ENCODE measurements at places on chromosomes 11 and 22. TPM values are rescaled to one million over a fixed set of nuclear protein-coding genes. Genes with fewer than 3 reads are reported as not detected.
A peak's percentile ranks its signal among the peaks of the same experiment; 100 is the strongest.

Gene PRR33
- not detected for total RNA-seq

Gene NXPE2
- 0.66 TPM for total RNA-seq

Gene SAA4
- total RNA-seq, result not detected

Gene PATE4
- not detected for total RNA-seq

Gene KCNA4
- 1.6 TPM for total RNA-seq

Gene C11orf87
- 0.05 TPM for total RNA-seq

- H3K27me3 ChIP-seq, result no peaks in the 10 kb centered on the region
- no peak overlapping the region for H3K4me3 ChIP-seq
- H3K36me3 ChIP-seq, result no peaks in the 10 kb centered on the region
- no peak for DNase-seq
- H3K4me1 ChIP-seq, result no peaks in the 10 kb centered on the region
- no peak overlapping the region for H3K27ac ChIP-seq
These were observed 85.5 kb downstream of the ENTHD1 start for GRCh38 chr22:39808081-39808480.

DNA sequence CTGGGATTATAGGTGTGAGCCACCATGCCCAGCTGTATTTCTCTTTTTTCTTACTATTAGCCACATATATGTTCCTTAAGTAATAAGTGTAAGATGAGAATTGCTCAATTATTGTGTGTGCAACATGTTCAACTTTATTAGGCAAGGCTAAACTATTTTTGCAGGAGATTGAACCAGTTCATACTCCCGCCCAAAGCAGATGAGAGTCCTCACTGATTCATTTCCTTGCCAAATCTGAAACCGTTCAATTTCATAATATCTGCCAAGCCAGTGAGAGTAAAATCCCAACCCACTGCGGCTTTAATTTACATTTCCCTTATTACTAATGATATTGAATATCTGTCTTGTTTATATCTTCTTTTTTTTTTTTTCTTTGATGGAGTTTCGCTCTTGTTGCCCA, 48.4 kb downstream of the KCNJ4 start:
- no peak for DNase-seq
- no peaks in the 10 kb centered on the region for H3K27me3 ChIP-seq
- H3K4me3 ChIP-seq, result no peak overlapping the region
- H3K4me1 ChIP-seq, result no peaks in the 10 kb centered on the region

DNA sequence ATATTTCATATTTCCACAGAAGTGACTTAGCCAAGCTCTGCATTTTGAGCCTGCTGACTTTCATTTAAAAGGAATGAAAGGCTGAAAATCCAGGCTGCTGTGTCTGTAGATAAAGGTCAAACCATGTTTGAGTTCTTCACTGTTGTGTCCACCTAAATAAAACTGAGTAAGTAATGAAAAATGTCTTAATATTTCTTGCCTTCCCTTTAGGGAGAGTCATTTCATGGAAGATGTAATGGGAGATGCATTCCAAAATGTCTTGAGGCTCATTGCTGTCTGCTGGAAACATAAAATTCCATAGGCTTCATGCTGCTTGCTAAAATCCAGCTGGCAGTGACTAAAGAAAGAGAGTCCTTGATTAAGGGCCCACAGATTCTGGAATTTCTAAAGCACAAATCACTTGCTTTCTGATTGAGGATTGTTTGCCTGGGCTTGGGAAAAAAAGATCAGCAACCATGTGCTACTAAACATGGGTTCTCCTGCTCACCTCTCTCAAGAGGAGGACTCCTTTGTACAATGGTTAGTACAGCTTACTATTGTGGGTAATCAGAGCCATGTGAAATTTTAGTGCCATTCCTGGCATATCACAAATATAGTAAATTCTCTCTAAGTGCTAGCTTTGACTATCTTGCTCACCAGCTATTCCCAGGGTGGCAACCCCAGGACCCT, 56.9 kb downstream of the PANX1 start:
- DNase-seq, result no peak
- no peak overlapping the region for H3K4me3 ChIP-seq
- no peak overlapping the region for H3K27ac ChIP-seq
- no peaks in the 10 kb centered on the region for H3K36me3 ChIP-seq
- no peaks in the 10 kb centered on the region for H3K27me3 ChIP-seq
- H3K4me1 ChIP-seq, result no peaks in the 10 kb centered on the region

- no peaks in the 10 kb centered on the region for H3K27me3 ChIP-seq
- no peak overlapping the region for H3K27ac ChIP-seq
- DNase-seq, result no peak
These were observed 72.3 kb upstream of the GRK3 start for GRCh38 chr22:25492162-25492561.

GRCh38 chr11:534396-535209, 773 bp downstream of the HRAS start:
- H3K36me3 ChIP-seq, result no peaks in the 10 kb centered on the region
- H3K4me1 ChIP-seq, result peaks cover 11% of the 10 kb centered on the region
- H3K4me3 ChIP-seq, result peak overlapping the region; percentile 72
- DNase-seq, result peak; percentile 64

GRCh38 chr11:1162491-1163311, 4.9 kb downstream of the MUC5AC start:
- H3K4me1 ChIP-seq, result no peaks in the 10 kb centered on the region
- H3K36me3 ChIP-seq, result no peaks in the 10 kb centered on the region
- no peaks in the 10 kb centered on the region for H3K27me3 ChIP-seq
- DNase-seq, result no peak

DNA sequence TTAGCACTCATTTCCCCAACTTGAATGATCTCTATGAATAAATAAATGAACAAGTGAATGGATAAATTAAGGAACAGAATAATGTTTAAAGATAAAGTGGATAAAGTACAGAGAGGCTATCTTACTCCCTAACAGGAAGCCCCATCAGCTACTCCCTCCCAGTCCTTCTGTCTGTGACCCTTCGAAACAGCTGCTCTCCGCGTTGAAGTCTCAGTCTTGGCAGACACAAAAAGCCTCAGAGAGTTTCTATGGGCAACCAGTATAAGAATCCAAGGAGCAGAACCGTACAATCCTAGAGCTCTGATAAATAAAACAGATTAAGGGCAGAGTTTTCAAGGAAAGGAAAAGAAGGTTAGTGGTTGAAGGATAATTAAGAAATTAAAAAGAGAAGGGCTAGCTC, 35.0 kb downstream of the GUCY1A2 start:
- no peak for DNase-seq
- no peaks in the 10 kb centered on the region for H3K27me3 ChIP-seq
- no peak overlapping the region for H3K27ac ChIP-seq
- H3K36me3 ChIP-seq, result no peaks in the 10 kb centered on the region

GRCh38 chr22:35649026-35649553, 844 bp downstream of the APOL6 start:
- H3K36me3 ChIP-seq, result no peaks in the 10 kb centered on the region
- peaks cover 27% of the 10 kb centered on the region for H3K4me1 ChIP-seq
- H3K4me3 ChIP-seq, result peak overlapping the region; percentile 82
- H3K27me3 ChIP-seq, result no peaks in the 10 kb centered on the region
- peak overlapping the region; percentile 31 for H3K27ac ChIP-seq

DNA sequence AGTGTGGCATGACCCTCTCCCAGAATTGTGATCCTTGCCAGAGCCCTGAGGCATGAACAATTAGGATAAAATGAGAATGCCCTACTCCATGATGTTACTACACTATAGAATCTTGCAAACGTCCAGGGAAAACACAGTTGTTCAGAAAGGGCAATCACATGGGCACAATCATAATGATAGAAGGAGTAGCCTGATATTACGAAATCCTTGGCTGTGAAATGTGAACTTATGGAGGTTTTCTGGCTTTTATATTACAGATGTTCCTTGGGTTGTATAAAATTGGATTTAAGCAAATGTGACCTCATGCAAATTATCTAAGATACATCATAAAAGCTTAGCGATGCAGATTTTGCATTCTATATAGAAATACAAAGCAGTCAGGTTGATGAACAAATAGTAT, 29.4 kb upstream of the TPH1 start:
- H3K27ac ChIP-seq, result no peak overlapping the region
- DNase-seq, result no peak
- H3K27me3 ChIP-seq, result no peaks in the 10 kb centered on the region
- no peaks in the 10 kb centered on the region for H3K36me3 ChIP-seq
- no peaks in the 10 kb centered on the region for H3K4me1 ChIP-seq
- no peak overlapping the region for H3K4me3 ChIP-seq

DNA sequence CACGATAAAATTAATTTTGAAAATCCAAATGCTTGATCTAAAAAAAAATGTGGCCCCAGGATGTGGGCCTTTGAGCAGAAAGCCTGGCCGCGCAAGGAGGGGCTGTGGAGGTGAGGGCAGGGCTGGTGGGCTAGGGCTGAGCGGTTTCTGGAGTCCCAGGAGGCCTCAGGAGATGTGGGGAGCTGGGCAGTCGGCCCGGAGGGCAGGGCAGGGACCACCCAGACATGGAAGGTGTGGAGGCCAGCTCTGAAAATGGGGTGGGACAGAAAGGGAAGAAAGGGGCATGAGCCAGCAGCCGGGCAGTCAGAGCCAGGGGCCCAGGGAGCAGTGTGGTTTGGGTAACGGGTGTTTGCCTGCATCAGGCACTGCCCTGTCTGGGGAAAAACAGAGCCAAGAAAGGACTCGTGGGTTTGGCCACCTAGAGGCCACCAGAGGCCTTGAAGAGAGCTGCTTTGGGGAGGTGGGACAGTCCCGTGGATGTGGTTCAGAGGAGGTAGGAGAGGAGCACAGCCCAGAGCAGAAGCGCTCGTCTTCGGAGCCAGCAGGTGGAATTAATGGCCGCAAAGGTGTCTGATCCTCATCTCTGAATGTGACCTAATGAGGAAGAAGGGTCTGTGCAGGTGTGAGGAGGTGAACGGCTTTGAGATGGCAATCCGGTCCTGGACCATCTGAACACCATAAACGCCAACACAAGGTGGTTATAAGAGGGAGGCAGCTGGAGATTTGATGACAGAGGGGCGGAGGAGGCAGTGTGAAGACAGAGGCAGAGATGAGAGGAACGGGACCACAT, 50.2 kb downstream of the IGF2 start:
- H3K4me3 ChIP-seq, result no peak overlapping the region
- peaks cover 2% of the 10 kb centered on the region for H3K4me1 ChIP-seq
- H3K27ac ChIP-seq, result no peak overlapping the region
- H3K36me3 ChIP-seq, result no peaks in the 10 kb centered on the region

DNA sequence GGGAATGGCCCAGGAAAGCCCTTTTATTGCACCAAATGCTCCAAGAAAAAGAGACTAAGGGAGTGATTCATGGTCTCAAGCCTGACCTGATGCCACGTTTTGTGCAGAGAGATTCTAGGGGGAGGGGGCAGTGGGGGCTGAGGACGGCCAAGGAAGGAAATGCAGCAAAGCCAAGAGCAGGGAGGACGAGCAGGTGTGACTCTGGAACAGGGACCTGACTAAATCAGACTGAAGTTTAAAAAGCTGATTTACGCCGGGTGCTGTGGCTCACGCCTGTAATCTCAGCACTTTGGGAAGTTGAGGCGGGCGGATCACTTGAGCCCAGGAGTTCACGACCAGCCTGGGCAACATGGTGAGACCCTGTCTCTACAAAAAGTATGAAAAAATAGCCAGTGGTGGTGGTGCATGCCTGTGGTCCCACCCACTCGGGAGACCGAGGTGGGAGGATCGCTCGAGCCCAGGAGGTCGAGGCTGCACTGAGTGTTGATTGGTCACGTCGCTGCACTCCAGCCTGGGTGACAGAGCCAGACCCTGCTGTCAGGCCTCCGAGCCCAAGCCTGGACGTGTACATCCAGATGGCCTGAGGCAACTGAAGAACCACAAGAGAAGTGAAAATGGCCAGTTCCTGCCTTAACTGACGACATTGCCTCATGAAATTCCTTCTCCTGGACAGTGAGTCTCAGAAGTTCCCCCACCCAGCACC, 10.8 kb upstream of the IFITM3 start:
- H3K4me1 ChIP-seq, result peaks cover 20% of the 10 kb centered on the region
- H3K27ac ChIP-seq, result no peak overlapping the region
- H3K36me3 ChIP-seq, result no peaks in the 10 kb centered on the region
- DNase-seq, result peak; percentile 15

DNA sequence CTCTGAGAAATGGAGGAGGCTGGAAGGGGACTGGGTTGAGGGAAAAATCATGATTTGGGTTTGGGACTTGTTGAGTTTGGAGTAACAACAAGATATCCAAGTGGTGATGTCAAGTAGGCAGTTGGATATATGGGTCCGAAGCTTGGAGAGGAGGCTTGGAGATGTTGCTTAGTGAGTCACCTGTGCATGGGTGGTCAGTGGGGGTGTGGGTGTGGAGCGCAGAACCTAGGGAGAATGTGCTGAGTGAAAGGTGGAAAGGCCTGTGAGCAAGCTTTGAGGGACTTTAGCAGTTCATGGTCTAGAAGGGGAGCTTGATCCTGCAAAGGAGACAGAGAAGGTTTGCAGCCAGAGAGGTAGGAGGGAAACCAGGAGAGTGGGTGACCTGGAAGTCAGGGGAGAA, 38.2 kb downstream of the PRDM11 start:
- H3K4me3 ChIP-seq, result no peak overlapping the region
- H3K27ac ChIP-seq, result no peak overlapping the region
- H3K4me1 ChIP-seq, result peaks cover 12% of the 10 kb centered on the region
- H3K27me3 ChIP-seq, result no peaks in the 10 kb centered on the region

- peaks cover 6% of the 10 kb centered on the region for H3K4me1 ChIP-seq
- H3K27ac ChIP-seq, result no peak overlapping the region
- H3K27me3 ChIP-seq, result no peaks in the 10 kb centered on the region
- H3K4me3 ChIP-seq, result no peak overlapping the region
These were observed 3.9 kb upstream of the NDUFS8 start for GRCh38 chr11:68026391-68027105.

DNA sequence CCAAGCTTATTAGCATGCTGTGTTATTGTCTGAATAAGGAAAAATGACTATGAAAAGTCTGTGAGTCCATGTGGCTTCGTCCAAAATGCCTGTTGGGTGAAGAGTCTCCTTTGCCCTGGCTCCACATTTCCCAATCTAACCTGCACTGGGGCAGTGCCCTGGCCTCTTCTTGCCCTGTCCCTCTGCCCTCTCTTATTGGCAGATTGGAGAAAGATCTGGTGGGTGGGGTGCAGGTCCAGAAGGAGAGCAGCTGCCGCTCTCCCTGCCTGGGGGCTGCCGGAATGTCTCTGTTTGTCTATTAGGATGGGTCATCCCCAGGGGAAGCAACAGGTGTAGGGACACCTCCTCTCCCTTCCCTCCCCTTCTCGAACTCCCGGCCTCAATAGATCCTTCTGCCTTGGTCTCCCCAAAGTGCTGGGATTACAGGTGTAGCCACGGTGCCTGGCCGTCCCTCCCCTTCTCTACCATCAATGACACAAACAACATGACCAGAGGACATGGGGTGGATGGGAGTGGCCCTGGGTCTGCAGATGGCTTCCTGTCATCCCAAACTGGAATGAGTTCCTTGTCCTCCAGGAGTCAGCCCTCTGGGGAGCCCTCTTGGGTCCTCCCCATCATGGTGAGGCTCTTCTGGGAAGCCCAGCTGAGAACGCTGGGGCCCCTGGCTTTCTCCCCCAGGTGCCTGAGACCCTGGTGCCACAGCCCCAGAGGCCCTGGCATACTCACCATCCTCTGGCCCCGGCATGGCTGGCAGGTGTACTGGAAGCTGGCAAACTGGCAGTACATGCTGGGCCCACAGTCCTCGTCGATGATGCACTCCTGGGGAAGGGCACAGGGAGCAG, 40.5 kb downstream of the DKK3 start:
- H3K4me1 ChIP-seq, result peaks cover 9% of the 10 kb centered on the region
- DNase-seq, result no peak
- H3K27ac ChIP-seq, result no peak overlapping the region
- no peaks in the 10 kb centered on the region for H3K36me3 ChIP-seq
- no peak overlapping the region for H3K4me3 ChIP-seq
- no peaks in the 10 kb centered on the region for H3K27me3 ChIP-seq

- H3K4me3 ChIP-seq, result no peak overlapping the region
- no peaks in the 10 kb centered on the region for H3K27me3 ChIP-seq
- no peak for DNase-seq
- peaks cover 2% of the 10 kb centered on the region for H3K4me1 ChIP-seq
- H3K27ac ChIP-seq, result no peak overlapping the region
These were observed 64.1 kb upstream of the EED start for GRCh38 chr11:86180423-86180822.
